NCI-H2029 (cell line): ENCODE measurements at places on chromosomes 16 and 17.

- DNase-seq: no peak
These were observed 9.7 kb upstream of the ZFP1 start for GRCh38 chr16:75138636-75139035.

DNA sequence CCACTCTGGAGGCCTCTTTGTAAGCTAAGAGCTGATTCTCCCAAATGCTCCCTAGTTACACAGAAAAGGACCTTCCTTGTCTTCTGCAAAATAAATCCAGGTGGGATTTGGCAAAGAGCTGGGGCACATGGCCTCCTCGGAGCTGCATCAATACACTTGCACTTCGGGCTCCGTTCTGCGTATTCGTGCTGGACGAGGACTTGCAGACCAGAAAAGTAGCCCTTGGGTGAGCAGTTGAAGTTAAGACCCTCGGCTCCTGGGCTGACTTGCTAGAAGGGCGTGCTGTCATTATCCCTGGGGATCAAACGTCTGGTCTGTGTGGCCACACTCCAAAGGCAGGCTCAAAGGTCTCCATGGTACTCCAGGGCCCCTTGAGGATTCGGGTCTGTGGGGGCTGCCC is 144.2 kb upstream of the RPH3AL start:
- no peak for DNase-seq

DNA sequence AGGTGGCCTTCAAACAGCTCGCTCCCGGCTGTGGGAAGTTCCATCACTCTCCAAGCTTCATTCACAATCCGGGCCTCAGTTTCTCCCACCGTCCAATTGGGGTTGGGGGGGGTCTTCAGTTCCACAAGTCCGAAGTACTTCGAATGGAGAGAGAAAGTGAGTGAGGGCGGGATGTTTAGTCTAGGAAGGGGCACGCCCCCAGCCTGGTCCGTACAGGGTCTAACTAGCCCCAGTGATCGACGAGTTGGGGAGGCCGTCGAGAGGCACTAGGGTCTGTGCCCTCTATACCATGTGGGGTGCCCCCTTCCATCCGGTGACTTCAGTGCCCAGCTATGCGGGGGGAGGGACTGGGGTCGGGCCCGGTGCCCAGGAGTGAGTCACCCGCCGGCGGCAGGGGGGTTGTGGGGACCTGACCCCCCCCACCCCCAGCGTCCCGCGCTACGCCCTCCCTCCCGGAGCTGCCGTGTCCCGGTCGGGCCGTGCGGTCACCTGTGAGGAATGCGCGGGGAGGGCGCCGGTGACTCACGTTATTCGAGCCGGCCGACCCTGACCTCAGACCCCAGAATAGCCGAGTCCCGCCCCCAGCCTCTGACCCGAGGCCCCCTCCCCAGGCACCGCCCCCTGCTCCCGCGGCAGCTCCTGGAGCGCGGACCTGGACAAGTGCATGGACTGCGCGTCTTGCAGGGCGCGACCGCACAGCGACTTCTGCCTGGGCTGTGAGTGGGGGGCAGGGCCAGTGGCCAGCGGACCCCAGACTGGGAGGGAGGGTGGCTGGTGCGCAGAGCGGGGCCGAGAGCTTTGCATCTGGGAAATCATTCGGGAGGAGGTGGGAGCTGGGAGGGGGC is 658 bp downstream of the TNFRSF12A start:
- DNase-seq: no peak

DNA sequence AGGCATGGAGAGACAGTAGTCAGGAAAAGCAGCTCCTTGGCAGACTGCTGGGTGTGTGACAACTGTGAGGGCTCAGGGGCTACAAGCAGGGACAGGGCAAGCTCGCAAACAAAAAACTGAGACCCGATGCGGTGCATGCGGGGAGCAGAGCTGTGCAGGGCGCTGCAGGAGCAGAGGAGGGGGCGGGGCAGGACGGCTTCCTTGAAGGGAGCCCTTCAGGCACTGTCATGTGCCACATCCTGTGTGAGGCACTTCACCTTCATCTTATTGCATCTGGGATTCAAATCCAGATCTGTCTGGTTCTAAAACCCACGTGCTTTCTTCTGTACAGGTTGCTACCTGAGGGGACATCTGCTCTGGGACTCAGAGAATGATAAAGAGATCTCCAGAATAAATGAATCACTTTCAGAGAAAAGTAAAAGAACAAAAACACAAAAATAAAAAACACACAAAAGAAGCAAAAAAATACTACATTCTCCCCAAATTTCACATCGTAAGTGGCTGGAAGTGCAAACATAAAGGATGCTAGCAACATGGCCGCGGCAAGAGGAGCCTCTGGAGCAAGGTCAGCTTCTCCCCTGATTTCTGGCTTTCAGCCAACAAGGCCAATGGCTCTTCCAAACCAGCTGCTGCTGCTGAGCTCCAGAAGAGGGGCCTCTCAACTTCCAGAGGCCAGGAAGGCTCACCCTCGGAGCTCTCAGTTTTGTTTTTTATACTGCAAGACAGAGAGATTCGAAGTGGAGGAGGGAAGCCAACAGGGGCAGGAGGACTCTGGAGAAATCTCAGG is 14.2 kb downstream of the LYRM9 start:
- DNase-seq: no peak

DNA sequence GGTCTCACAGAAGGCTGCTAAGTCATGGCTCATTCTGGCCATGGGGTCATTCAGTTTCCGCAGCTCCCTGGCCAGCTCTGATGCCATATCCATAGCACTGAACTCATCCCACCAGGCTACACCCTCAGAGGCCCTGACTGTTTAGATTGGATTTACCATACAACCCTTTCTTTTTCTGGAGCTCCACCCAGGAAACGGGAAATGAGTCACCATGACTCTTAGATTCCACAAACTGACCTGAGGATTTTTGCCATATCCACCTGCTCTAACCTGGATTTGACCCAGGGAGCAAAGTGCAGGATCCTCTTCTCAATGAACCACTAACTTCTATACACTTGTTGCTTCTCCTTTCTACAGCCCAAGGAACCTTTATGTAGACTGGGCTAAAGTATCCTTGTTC is 20.3 kb upstream of the CALB2 start:
- DNase-seq: no peak

DNA sequence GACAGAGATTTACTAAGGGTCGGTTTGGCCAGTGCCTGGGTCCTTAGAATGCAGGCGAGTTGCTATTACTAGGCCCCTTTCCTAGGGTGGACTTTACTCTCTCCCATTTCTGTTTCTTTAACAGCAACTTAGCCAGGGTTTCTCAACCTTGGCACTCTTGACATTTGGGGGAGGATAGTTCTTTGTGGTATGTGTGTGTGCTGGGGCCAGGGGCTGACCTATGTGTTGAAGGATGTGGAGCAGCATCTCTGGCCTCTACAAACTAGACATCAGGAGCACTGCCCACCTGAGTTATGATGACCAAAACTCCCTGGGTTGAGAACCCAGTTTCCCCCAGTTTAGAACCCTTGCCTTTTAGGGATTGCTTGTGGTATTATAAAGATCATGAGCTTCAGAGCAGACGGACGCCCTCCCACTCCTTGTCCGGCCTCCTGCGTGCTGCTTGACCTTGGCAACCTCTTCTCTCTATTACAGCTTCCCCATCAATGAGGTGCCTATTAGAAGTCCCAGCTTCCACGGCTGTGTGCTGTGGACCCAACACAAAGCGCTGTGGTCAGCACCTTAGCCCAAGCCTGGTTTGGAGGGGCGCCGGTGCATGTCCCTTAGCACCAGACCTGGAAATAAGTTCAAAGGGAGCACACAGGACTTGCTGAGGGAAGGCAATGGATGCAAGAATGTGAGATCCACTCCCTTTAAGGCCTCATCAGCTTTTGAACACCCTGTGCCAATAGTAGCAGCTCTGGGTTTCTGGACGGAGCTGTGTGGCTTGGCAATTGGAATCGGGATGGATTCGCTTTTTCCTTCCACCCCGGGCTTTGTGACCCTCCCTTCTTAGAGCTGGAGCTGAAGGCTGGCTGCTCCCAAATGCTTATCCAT is 239.2 kb upstream of the MAF start:
- DNase-seq: no peak

DNA sequence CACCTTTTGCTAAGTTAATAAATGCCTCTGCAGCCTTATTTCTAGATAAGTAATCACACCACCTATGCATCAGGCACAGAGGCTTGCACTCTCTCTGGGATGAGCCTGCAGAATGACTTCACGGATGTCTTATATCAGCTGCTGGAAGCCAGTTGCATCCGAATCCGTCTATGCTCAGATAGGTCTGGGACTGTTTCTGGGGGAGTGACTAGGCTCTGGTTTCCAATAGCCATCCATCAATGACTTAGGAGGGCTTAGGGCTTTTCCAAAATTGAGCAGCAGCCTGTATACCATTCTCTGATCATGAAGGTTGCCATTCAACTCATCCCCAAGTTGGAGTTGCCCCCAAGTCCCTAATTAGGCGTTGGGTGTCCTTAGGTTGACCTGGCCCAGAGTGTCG is 113.3 kb upstream of the ERCC4 start:
- DNase-seq: no peak

GRCh38 chr17:50918933-50919296 is 52.8 kb upstream of the TOB1 start:
- DNase-seq: no peak

DNA sequence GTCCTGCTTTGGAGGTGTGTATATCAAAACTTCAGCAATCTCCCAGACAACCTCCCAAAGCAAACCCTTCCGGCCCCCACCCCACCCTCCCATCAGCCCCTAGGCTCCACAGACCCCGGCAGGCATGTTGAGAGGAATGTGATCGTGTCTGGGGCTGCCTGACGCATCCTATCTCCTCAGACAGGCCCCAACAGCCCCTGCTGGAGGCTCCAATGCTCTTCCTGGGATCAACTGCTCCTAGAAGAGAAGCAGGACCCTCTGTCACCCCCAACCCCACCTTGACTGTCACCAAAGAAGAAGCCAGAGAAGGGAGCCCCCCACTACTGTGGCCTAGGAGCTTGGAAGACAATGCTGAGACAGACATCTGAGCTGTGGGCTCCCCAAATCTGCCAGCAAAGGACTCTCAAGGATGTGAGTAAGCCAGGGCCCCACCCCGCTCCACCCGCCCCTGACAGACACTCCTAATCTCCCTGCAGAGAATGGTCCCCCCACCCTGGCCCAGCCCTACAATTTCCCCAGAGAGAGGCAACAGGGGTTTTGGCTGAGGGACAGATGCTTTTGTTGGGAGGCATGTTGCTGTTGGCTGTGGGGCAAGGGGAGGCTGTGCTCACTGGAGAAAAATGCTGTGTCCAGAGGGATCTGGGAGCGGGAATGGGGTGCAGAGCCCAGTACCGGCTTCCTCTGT is 1.6 kb upstream of the KRT14 start:
- no peak for DNase-seq

DNA sequence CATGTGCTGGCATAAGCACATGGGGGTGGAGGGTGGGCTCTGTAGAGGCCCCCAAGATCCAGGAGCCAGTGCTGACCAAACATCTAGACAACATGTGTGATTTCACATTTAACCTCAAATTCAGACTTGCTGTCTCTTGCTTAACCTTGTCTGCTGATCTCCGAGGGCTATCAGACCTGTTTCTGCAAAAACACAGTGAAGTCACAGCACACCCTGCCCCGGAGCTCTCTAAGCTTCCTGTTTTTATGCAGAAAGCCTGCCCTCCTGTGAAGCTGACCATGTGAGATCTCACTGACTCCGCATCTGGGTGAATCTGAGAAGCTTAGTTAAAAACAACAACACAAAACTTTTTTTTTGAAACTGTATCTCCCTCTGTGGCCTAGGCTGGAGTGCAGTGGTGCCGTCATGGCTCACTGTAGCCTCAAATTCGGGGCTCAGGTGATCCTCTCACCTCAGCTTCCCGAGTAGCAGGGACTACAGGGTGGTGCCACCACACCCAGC is 6.6 kb upstream of the DPEP2 start:
- DNase-seq: no peak

- no peak for DNase-seq
These were observed 243.5 kb downstream of the FOXL1 start for GRCh38 chr16:86821895-86822294.

DNA sequence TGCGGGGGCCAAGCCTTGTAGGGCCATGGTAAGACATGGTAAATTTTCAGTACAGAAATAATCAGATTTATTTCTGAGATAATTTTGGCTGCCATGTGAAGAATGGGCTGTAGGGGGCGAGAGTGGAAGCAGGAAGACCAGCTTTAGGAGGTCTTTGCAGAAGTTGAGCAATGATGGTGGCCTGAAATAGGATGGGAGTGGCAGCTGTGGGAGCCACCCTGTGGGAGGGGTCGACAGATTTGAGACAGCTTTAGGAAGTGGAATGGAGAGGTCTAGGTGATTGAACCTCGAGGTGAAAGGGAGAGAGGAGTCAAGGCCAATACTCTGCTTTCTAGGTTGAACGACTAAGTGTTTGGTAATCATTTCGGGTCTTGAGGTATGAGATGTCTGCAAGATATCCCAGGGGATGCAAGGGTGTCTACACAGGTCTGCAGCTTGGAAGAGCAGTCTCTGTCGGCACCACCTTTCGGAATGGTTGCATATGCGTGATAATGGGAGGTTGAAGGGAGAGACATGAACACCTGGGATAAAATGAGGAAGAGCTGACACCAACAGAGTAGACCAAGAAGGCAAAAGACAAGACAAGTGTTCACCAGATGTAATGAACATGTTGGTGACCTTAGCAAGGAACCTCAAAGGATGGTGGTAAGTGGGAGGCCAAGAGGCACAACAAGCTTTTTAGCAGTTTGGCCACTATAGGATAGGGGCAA is 4.2 kb upstream of the ATXN7L3 start:
- peak; percentile 14 for DNase-seq

DNA sequence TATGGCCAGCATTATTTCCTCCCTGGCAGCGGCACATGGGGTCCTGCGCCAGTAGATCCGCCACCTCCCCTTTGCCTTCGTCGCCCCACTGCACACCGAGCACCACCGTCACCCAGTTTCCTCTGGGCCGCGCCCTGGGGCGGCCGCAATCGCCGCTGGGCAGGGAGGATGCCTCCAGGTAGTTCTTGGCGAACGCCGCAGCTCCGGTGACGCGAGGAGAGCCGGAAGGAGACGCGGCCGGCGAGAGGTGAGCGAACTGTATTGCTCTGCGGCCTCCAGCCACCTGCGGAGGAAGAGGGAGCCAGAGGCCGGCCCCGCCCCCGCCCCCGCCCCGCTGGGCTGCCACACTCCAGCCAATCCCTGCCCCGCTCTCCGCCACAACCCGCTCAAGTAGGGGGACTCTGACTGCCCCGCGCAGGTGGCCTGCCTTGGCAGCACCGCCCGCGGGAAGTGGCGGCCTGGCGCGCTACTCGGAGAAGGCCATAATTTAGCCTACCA is 11.8 kb upstream of the SLFN13 start:
- DNase-seq: peak; percentile 5

DNA sequence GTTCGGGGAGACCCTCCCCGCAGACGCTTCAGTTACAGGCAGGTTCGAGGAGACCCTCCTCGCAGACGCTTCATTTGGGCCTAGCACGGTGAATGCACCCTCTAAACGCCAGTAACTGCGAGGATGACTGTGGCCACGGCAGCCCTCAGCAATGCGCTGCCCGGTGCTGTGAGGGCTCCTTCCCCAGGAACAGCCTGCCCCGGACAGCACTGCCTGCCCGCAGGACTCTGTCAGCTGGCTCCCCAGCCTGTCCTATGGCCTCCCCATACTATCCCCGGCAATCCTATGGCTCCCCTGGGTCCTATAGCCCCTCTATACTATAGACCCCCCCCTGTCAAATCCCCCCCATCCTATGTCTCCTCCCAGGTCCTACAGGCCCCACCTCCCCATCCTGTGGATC is 238.9 kb downstream of the RBFOX3 start:
- DNase-seq: no peak

GRCh38 chr16:64975821-64976220 is 146.0 kb downstream of the CDH11 start:
- DNase-seq: no peak

- no peak for DNase-seq
These were observed 98.5 kb downstream of the RAP1GAP2 start for GRCh38 chr17:2894782-2895181.
